Activated T-cell treated with anti-CD3 and anti-CD28 coated beads, Interleukin-2, amount 50 U/mL, for 72 hours (primary cell): ENCODE measurements at places on chromosomes 7 and 10.

DNA sequence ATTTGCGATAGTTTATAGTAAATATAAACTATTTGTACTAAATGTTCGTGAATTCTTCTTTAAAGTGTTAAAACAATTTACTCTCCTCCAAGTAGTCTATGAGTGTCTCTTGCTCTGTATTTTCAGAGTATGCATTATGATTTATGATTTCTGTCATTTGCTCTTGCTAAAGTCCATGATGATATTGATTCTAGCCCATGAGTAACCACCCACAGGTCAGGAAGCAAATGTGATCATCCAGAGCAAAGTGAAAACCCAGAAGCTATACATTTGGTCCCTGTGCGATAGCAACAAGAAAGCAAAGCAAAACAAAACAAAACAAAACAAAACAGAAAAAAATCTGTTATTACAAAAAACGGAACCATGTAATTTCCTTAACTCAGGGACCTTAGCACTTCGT is 225.9 kb downstream of the HDAC9 start:
- DNase-seq: no peak

DNA sequence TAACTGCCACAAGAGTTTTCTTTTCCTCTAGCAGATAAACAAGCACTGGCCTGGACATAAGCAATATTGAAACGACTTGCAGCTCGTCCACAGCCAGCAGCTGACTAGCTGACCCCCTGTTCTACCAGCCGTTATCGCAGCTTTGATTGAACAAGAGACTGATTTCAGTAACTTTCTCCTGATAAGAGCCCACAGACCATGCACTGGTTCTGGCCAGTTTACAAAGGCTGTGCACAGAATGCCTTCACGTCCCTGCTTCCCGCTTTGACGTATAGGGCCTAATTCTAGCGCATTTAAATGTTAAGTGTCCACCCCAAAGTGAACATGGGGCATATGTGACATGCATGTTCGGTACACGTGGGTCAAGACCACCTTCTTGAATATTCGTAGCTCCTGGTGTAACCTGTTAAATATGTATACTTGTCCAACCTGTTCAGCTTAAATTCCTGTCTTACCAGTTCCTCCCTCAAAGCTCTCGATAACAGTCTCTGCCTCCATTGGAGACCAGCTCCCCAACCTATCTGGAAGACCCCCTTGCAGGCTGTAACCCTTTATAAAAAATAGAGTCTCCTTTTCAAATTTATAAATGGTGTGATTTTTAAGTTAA is 69.2 kb downstream of the LYZL1 start:
- no peak for DNase-seq

DNA sequence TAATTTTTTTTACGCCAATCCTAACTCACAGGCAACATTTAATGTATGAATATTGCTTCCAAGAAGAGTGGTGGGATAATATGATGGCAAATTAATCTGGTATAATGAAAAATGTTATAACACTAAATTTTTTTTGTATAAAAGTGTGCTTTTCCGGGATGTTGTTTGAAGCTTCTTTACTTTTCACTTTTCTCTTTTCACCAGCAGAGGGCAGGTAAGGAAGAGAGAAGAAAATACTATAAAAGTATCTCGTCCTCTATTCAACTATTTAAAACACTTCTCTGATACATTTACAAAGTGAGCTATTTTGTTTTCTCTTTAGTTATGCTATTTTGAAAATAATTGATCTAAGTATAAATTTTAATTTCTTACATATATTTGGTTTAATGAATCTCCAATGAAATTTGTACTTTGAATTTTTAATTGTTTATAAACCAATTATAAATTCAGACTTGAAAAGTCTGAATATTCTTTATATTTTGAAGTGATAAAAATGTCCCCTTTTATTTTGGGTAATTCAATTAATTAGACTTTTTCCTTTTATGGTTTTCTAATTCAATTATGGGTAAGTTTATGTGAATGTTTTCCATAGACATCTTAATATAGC is 20.7 kb upstream of the CFTR start:
- no peak for DNase-seq

GRCh38 chr7:2163600-2164555 is 68.9 kb downstream of the MAD1L1 start:
- no peak for DNase-seq

DNA sequence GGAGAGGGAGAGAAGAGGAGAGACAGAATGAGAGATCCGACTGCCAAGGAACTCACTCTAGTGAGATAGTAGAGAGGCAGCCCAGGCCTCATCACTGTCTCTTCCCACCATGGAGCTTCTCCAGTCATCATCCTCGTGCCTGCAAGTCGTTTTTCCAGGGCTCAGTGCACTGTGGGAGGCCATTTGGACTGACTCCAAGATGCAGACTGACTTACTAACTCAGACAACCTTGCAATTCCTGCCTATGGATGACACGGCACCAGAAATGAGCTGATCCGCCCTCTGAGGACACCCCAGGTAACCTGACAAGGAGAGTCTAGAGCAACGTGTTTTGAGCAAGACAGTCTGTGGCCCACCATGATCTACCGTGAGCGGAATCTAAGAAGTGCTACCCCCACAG is 154.9 kb downstream of the GLI3 start:
- DNase-seq: no peak

DNA sequence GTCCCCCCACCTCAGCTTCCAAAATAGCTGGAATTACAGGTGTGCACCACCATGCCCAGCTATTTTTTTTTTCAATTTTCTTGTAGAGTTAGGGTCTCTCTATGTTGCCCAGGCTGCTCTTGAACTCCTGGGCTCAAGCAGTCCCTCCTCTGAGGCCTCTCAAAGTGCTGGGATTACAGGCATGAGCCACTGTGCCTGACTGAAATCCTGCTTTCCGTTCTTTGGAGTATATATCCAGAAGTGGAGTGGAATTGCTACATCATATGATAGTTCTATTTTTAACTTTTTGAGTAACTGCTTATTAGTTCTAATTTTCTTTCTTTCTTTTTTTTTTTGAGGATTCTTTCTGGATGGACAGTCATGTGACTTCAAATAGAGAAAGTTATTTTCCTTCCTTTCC is 62.9 kb upstream of the ZMIZ2 start:
- no peak for DNase-seq
